Spinal cord (tissue), 10 donors: ENCODE measurements at places on chromosomes 16 and 17.
A peak's percentile ranks its signal among the peaks of the same experiment; 100 is the strongest.

- no peak for DNase-seq
- H3K36me3 ChIP-seq, result peaks cover 91% of the 10 kb centered on the region
- H3K4me3 ChIP-seq, result no peak overlapping the region
- H3K27ac ChIP-seq, result peak overlapping the region; percentile 0
- H3K27me3 ChIP-seq, result no peaks in the 10 kb centered on the region
- H3K4me1 ChIP-seq, result peaks cover 22% of the 10 kb centered on the region
Observed at GRCh38 chr17:77494664-77495435, 354.1 kb downstream of the SEC14L1 start.

GRCh38 chr17:43694081-43694870 is 32.6 kb upstream of the MEOX1 start:
- no peaks in the 10 kb centered on the region for H3K27me3 ChIP-seq
- no peak overlapping the region for H3K27ac ChIP-seq
- no peaks in the 10 kb centered on the region for H3K36me3 ChIP-seq
- DNase-seq, result peak; percentile 77
- no peak overlapping the region for H3K4me3 ChIP-seq
- peaks cover 21% of the 10 kb centered on the region for H3K4me1 ChIP-seq

- H3K36me3 ChIP-seq, result peaks cover 20% of the 10 kb centered on the region
- peaks cover 21% of the 10 kb centered on the region for H3K4me1 ChIP-seq
- H3K4me3 ChIP-seq, result no peak overlapping the region
- no peak for DNase-seq
- no peak overlapping the region for H3K27ac ChIP-seq
Observed at GRCh38 chr17:31428512-31428911, 37.0 kb downstream of the RAB11FIP4 start.

DNA sequence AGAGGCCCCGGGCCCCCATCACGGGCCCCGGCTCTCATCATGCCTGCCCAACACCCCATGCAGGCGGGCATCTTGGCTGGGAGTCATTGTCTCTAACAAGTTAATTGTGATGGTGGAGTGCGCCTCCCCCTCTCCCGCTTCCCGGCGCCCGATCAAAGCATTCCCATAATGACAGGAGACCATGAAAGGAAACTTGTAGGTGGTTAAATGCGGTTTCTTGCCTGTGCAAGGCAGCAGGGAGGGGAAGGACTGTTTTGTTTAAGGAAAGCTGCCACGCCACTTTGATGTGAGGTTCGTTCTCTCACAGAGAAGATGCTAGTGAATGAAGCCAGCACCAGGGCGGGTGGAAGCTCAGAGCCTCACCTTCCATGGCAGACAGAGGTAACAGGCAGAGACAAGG is 45.4 kb downstream of the C16orf78 start:
- H3K36me3 ChIP-seq, result no peaks in the 10 kb centered on the region
- peaks cover 14% of the 10 kb centered on the region for H3K4me1 ChIP-seq
- H3K27me3 ChIP-seq, result peaks cover 2% of the 10 kb centered on the region

DNA sequence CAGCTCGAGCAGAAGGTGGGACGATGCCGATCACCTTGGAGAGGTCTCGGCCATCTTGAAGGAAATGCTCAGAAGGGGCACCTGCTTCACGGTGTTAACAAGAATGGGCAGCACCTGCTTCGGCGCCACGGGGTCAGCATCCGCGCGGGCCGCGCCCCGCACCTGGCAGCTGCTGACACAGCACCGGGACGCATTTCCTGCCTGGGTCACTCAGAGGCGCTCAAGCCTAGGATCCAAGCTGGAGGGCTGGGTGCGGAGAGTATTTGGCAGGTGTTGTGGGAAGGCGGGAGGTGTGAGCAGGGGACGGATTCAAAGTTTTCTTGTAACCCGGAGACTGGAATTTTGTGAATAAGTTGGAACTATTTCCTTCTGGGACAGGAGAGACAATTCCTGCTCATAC is 39.3 kb upstream of the AKTIP start:
- H3K4me1 ChIP-seq, result no peaks in the 10 kb centered on the region
- H3K36me3 ChIP-seq, result no peaks in the 10 kb centered on the region
- no peak for DNase-seq
- peaks cover 8% of the 10 kb centered on the region for H3K27me3 ChIP-seq
- no peak overlapping the region for H3K4me3 ChIP-seq
- H3K27ac ChIP-seq, result no peak overlapping the region

DNA sequence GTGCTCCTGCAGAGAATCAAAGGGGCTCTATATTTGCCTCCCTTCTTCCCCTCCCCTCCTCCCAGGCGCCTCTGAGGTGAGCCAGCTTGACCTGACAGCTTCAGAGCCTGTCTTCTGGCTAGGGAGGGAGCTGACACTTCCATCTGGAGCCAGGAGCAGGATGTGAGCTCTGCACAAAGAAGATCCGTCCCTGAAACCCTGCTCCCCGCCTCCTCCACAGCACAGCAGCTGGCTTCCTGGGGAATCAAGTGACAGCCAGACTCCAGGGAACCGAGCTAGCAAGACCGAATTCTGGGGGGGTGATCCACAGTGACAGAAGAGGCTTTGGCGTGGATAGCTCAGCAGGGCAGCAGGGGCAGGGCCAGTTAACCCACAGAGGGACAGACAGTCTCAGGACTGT is 37.2 kb downstream of the CCDC182 start:
- H3K36me3 ChIP-seq, result no peaks in the 10 kb centered on the region
- peak overlapping the region; percentile 63 for H3K27ac ChIP-seq
- no peak overlapping the region for H3K4me3 ChIP-seq
- DNase-seq, result no peak
- no peaks in the 10 kb centered on the region for H3K27me3 ChIP-seq

- no peak for DNase-seq
- H3K27me3 ChIP-seq, result peaks cover 93% of the 10 kb centered on the region
- H3K36me3 ChIP-seq, result no peaks in the 10 kb centered on the region
- peak within 1 kb of the TSS; percentile 46 for H3K4me3 ChIP-seq
- peaks cover 49% of the 10 kb centered on the region for H3K4me1 ChIP-seq
Observed at GRCh38 chr16:3187798-3188674, at the start of gene OR1F1. TSS of gene OR1F1 (plus strand) at chr16:3188204.

DNA sequence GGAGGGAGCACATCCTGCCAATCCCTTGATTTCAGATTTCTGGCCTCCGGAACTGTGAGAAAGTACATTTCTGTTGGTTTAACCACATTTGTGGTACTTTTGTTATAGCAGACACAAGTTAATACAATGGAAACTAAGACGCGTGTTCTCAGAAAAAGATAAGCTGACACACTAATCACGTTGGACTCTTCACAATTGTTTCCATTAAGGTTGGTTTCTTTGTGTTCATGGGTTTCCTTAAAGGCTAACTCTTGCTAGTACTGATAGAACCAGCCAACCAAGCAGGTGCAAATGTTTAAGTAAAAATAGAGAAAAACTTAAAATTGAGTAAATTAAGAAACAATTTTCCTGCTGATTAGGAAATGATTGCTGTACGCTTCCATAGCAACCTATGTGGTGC is 59.4 kb downstream of the CMC2 start:
- no peaks in the 10 kb centered on the region for H3K27me3 ChIP-seq
- H3K4me3 ChIP-seq, result no peak overlapping the region
- no peak overlapping the region for H3K27ac ChIP-seq
- no peaks in the 10 kb centered on the region for H3K4me1 ChIP-seq
- no peak for DNase-seq
